Stimulated activated CD8-positive, alpha-beta memory T cell treated with anti-CD3 and anti-CD28 coated beads, Interleukin-15, amount 100 ng/mL, for 48 hours (primary cell): ENCODE measurements at places on chromosomes 5 and 9.

GRCh38 chr5:35803191-35803651, 53.5 kb upstream of the IL7R start:
- DNase-seq, result no peak

DNA sequence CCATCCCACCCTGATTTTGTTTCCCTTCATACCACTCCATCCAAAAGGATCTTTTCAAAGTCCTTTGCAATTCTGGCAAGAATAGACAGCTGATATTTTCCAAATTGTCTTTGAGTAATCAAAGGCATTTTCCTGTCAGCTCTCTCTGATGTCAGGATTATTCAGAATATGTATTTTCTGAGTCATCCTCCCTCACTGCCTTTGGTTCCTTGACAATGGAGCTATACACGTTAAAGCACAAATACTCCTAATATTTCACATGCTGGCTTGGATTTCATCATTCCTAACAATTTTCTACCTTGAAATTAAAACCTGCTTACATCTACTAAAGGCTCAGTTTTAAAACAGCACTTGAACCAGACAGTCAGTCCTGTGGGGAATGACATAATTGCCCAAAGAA, 379.4 kb downstream of the GADD45G start:
- no peak for DNase-seq

DNA sequence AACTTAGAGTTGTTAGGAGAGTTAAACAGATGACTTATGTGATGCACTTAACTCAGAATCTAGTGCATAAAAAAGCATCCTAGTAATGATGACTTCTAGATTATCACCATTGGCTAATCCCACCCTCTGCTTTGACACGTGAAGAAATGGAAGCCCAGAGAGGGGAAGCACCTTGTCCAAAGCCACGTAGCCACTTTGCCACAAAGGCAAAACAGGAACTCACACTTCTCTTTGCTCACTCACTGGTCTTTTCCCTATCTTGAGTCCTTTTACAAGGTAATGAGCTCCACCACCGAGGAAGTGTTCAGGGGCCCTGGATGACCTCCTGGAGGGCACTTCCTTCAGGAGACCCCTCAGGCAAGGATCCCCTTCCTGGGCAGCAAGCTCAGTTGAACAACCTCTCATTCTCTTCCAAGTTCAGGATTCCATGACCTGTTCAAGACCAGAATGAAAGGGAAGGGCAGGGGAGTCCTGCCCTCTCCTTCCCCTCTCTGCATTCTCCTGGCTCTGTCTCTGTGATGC, 89.7 kb downstream of the HRH2 start:
- DNase-seq, result no peak

GRCh38 chr5:102911973-102912372, 156.9 kb downstream of the PAM start:
- DNase-seq, result no peak

- DNase-seq, result no peak
These were observed 80.9 kb upstream of the ITGA1 start for GRCh38 chr5:52706775-52707174.

GRCh38 chr5:88813244-88813643, 69.7 kb downstream of the MEF2C start:
- DNase-seq, result no peak

- no peak for DNase-seq
These were observed 143.9 kb downstream of the C9orf50 start for GRCh38 chr9:129476821-129477611.

GRCh38 chr5:5009240-5009639, 130.9 kb upstream of the ADAMTS16 start:
- no peak for DNase-seq

- no peak for DNase-seq
These were observed 291.9 kb downstream of the SH3GL2 start for GRCh38 chr9:17870722-17871121.

GRCh38 chr5:58902305-58902704, 319.4 kb downstream of the RAB3C start:
- DNase-seq, result no peak

- no peak for DNase-seq
These were observed 11.1 kb downstream of the WDR5 start for GRCh38 chr9:134146774-134147493.

GRCh38 chr5:87347841-87348240, 64.9 kb downstream of the CCNH start:
- no peak for DNase-seq
